Left ventricle myocardium inferior (tissue), 1 donor: ENCODE measurements at places on chromosomes 5 and 9.
A peak's percentile ranks its signal among the peaks of the same experiment; 100 is the strongest.

- no peak for DNase-seq
- H3K27me3 ChIP-seq: peaks cover 53% of the 10 kb centered on the region
- no peaks in the 10 kb centered on the region for H3K4me1 ChIP-seq
- no peak overlapping the region for H3K4me3 ChIP-seq
These were observed 29.0 kb downstream of the SLC6A18 start for GRCh38 chr5:1254196-1254595.

DNA sequence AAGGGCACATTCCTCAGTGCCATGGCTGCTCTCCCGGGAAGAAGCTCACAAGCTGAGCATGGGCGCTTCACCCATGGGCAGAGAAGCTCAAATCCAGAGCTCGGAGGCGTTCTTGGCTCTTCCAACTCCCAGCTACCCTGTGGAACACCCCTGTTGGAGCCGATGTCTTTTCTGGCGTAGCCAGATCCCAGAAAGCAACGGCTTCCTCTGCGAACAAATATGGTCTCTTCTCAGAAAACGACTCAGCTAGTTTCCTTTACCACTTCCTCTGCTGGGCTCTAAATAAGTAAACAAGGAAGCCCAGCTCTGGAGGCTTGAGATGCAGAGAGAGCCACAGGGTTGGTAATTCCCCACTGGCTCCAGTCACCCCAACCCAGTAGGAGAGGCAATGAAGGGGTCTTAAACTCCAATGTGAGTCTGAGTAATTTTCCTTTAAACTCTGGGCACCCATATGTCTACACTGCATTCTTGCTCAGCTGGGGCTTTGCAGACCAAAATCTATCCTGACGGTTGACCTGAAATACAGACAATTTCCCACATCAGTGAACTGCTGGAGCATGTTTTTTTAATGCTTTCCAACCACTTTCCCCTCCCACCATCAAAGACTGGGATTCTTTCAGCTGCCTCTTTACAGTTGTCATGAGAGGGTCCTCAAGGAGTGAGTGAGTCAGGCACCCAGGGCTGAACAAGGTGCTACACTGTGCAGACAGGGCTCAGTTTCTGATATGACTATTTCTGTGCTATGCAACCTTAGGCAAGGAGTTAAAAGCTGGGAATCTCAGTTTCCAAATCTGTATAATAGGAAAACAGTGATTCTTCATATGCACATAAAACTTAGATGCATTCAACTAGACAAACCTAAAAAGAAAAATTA is at the start of gene LCP2:
Gene LCP2 (minus strand): TSS at position 189 of the 874 bp plus-strand sequence. CDS start 166 bp downstream, at position 23.
- peaks cover 8% of the 10 kb centered on the region for H3K4me1 ChIP-seq
- H3K27ac ChIP-seq: peak within 1 kb of the TSS; percentile 88
- no peaks in the 10 kb centered on the region for H3K27me3 ChIP-seq
- peaks cover under 1% of the 10 kb centered on the region for H3K36me3 ChIP-seq

GRCh38 chr5:172224996-172225395 is 31.0 kb downstream of the EFCAB9 start:
- no peak overlapping the region for H3K4me3 ChIP-seq
- H3K4me1 ChIP-seq: no peaks in the 10 kb centered on the region
- peaks cover 15% of the 10 kb centered on the region for H3K36me3 ChIP-seq
- no peak for DNase-seq
- H3K27ac ChIP-seq: no peak overlapping the region
- H3K27me3 ChIP-seq: no peaks in the 10 kb centered on the region

DNA sequence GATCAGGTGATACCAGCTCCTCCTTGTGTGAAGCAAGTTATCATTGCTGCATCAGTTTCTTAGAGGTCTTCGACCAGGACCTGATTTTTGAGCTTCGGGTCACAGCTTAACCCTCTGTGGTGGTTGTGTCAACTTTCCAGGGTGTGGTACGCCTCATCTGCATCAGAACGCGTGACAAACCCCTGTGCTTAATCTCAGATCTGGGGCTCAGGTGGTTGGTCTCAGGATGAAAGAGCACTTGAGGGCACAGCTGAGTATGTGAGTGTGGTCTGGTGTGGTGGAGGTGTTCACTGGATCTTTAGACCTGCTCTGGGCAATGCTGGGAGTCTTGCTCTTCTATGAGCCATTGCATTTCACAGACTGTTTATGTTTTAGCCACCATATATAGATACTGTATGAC is 64.1 kb downstream of the OSTF1 start:
- DNase-seq: no peak
- no peak overlapping the region for H3K4me3 ChIP-seq
- H3K36me3 ChIP-seq: peaks cover 36% of the 10 kb centered on the region
- H3K27me3 ChIP-seq: no peaks in the 10 kb centered on the region
- H3K27ac ChIP-seq: no peak overlapping the region
- peaks cover 14% of the 10 kb centered on the region for H3K4me1 ChIP-seq
